Neural crest cell (in vitro differentiated cells): ENCODE measurements at places on chromosomes 7 and 10. TPM values are rescaled to one million over a fixed set of nuclear protein-coding genes. Genes with fewer than 3 reads are reported as not detected.

TLX1 gene
- total RNA-seq, result 0.16 and 0.33 TPM in 2 replicates

GRID2IP gene
- total RNA-seq, result 0.54 and 0.61 TPM in 2 replicates

BAZ1B gene
- total RNA-seq, result 134 and 135 TPM in 2 replicates

FAM25G gene
- not detected in 2 replicates for total RNA-seq

- peaks cover 16% of the 10 kb centered on the region for H3K36me3 ChIP-seq
- H3K27ac ChIP-seq, result no peak overlapping the region
These were observed 56.1 kb downstream of the ATAD1 start for GRCh38 chr10:87761892-87762291.

- DNase-seq, result no peak
- H3K27me3 ChIP-seq, result no peaks in the 10 kb centered on the region
- no peak overlapping the region for H3K27ac ChIP-seq
- peaks cover 16% of the 10 kb centered on the region for H3K4me1 ChIP-seq
- H3K36me3 ChIP-seq, result peaks cover 4% of the 10 kb centered on the region
- no peak overlapping the region for H3K4me3 ChIP-seq
These were observed 45.2 kb downstream of the DIP2C start for GRCh38 chr10:644076-644942.

GRCh38 chr10:4066581-4067390 is 281.8 kb upstream of the KLF6 start:
- H3K27me3 ChIP-seq, result no peaks in the 10 kb centered on the region
- no peaks in the 10 kb centered on the region for H3K4me1 ChIP-seq
- no peak overlapping the region for H3K27ac ChIP-seq
- no peak for DNase-seq
- no peak overlapping the region for H3K4me3 ChIP-seq

- H3K4me1 ChIP-seq, result peaks cover 14% of the 10 kb centered on the region
- no peak overlapping the region for H3K4me3 ChIP-seq
- DNase-seq, result no peak
- H3K27me3 ChIP-seq, result no peaks in the 10 kb centered on the region
- peaks cover 15% of the 10 kb centered on the region for H3K36me3 ChIP-seq
These were observed 67.8 kb downstream of the PTEN start for GRCh38 chr10:87930934-87931835.

- H3K27ac ChIP-seq, result no peak overlapping the region
- no peaks in the 10 kb centered on the region for H3K4me1 ChIP-seq
- no peaks in the 10 kb centered on the region for H3K36me3 ChIP-seq
- no peak overlapping the region for H3K4me3 ChIP-seq
- no peak for DNase-seq
These were observed 80.9 kb downstream of the SHH start for GRCh38 chr7:155731380-155731779.

DNA sequence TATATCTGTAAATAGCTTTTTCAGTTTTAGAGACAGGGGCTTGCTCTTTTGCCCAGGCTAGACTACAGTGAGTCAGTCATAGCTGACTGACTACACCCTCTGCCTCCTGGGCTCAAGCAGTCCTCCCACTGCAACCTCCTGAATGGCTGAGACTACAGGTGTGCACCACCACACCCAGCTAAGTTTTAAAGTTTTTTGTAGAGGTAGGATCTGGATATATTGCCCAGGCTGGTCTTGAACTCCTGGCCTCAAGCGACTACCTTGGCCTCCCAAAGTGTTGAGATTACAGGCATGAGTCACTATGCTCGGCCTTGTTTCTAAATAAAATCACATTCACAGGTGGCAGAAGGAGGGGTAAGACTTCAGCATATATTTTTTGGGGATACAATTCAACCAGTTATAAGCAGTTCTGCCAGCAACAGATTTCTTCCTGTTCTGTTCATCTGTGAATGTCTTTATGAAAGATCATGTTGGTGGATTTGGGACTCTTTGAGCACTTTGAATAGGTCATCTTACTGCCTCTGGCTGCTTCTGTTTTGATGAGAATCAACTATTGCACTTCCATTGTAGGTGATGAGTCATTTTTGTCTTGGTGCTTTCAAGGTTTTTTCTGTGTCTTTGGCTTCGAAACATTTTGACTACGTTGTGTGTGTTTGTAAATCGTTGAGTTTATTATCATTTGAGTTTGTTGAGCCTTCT is 15.7 kb downstream of the RBM33 start:
- no peak for DNase-seq
- H3K27ac ChIP-seq, result no peak overlapping the region
- peaks cover 24% of the 10 kb centered on the region for H3K36me3 ChIP-seq
- no peak overlapping the region for H3K4me3 ChIP-seq

GRCh38 chr7:11485636-11486035 is 346.4 kb downstream of the THSD7A start:
- H3K27ac ChIP-seq, result no peak overlapping the region
- no peaks in the 10 kb centered on the region for H3K27me3 ChIP-seq
- H3K4me3 ChIP-seq, result no peak overlapping the region

- H3K27ac ChIP-seq, result no peak overlapping the region
- DNase-seq, result no peak
- no peaks in the 10 kb centered on the region for H3K27me3 ChIP-seq
- H3K4me3 ChIP-seq, result no peak overlapping the region
- no peaks in the 10 kb centered on the region for H3K36me3 ChIP-seq
These were observed 6.9 kb downstream of the TMEM236 start for GRCh38 chr10:17758896-17759295.
